GM23338 (cell line): ENCODE measurements at places on chromosomes 5 and 9. TPM values are rescaled to one million over a fixed set of nuclear protein-coding genes. Genes with fewer than 3 reads are reported as not detected.

The SLC46A2 gene
- total RNA-seq, result not detected in 2 replicates

- no peak for DNase-seq
Measured at GRCh38 chr5:124773315-124774311, 27.2 kb upstream of the ZNF608 start.

DNA sequence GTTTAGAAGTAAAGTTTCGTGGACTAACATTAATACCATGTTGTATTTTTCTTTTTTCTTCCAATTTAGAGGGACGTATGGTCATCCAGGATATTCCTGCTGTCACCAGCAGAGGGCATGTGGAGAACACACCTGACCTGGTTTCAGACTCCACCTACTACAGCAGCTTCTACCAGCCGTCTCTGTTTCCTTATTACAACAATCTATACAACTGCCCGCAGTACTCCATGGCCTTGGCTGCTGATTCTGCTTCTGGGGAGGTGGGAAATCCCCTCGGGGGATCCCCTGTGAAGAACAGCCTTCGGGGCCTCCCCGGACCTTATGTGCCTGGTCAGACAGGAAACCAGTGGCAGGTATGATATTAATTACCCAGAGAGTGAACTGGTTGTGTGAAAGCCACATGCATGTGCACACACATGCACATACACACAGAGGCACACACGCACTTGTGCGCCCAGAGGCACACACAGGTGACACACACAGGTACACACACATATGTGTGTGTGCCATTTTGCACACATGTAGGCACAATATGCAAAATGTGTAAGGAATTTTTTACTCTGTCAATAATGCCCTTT lies 52.4 kb downstream of the DMRT1 start:
- peak; percentile 81 for DNase-seq

The CD274 gene
- total RNA-seq, result not detected in 2 replicates

The THBS4 gene
- total RNA-seq, result 13.7 and 23.2 TPM in 2 replicates

GRCh38 chr5:171537923-171538537 lies 118.6 kb downstream of the FGF18 start:
- DNase-seq, result no peak

The UBE2QL1 gene
- 0.82 and 0.83 TPM in 2 replicates for total RNA-seq

DNA sequence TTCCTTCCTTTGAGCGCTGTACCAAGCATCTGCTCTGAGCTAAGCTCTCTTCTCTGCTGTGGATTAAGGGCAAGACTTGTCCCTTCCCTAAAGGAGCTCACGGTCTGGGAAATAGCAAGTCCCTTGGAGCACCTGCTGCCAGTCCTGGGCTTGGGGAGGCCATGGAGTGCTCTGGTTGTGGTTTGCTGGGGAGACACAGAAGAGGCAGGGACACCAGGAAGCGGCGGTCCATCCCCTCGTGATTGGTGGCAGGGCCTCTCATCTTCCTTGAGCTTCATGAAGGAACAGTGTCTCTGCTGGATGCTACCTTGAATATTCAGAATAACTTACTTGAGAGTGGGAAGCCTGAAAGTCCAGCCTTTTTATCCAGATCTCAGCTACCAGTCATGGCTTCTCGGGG lies 35.3 kb downstream of the COL5A1 start:
- DNase-seq, result no peak

- DNase-seq, result no peak
Measured at GRCh38 chr5:100550531-100551051, 15.4 kb downstream of the FAM174A start.

DNA sequence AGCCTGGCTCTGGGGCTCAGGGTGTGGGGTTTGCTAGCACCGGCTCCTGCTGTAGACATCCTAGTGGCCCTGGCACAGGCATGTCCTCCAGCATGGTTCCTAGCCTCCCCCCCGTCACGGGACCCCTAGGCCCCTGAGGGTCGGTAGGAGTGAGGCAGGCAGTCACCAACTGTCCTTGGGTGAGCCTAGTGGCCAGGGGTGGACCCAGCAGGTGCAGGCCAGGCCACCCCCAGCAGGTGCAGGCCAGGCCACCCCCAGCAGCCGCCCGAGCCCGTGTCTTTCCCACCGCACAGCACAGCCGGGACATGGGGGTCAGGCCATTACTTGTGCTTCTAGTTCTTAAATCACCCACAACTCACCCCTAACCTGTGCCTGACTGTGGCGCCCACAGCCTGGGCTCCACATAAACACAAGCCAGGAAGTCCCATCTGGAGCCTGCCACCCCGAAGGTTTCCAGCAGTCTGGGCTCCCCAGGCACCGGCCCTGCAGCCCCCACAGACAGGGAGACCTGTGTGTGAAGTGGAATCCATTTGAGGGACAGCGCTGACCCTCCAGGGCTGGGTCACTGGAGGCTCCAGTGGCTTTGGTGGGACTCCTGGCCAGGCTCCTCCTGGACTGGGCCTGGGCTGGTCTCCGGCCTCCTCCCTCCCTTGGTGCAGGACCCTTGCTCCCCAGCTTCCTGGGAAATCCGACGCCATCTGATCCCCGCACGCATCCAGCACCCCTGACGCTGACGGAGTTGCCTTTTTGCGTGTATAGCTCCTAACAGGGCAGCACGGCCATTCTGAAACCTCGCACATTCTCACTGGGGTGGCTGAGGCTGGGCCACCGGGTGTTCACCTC lies 114.1 kb upstream of the LPCAT1 start:
- no peak for DNase-seq

DNA sequence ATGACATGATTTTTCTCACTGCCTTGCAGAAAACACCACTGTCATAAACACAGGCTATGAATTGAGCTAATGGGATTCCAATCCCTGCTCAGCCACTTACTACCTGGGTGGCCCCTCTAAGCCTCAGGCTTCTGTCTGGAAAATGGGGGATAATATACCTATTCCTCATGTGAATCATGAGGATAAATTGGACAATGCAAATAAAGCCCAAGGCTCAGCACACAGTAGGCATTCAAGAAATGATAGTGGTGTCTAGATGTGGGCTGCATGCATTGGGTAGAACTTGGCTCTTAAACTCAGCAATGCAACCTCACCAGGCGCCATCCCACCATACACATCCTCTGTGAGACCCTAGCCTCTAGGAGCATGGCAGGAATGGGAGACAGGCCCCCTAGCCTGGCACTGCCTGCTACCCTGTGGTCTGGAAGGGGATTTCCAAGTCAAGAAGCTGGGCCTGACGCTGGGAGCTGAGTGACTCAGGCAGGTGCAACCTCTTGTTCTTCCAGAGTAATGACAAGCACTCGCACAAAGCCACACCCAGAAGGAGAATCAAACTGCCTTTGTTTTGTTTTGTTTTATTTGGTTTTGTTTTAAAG lies 2.3 kb upstream of the TNIP1 start:
- DNase-seq, result no peak

DNA sequence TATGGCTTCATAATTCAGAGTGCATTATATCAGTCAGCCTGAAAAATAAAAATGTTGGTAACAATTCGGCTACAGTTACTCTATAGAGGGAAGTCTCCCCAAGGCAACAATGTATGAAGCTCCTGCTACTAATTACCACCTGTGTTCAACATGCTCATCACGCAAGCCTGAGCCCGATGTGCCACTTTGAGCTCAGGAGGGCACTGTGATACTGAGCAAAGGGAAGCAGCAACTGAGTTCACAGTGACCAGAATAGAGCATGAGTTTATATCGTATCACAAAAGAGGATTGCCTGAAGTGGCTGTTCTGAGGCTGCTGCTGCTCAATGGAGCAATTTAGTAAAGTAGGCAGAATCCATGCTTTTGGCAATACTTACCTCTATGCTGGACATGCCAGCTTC lies 202.0 kb upstream of the HAPLN1 start:
- no peak for DNase-seq

The CBY3 gene
- total RNA-seq, result 0.52 and 2.3 TPM in 2 replicates

The SKIC3 gene
- total RNA-seq, result 65.3 and 75.1 TPM in 2 replicates

The PCDHB4 gene
- total RNA-seq, result 1.7 and 2.7 TPM in 2 replicates

DNA sequence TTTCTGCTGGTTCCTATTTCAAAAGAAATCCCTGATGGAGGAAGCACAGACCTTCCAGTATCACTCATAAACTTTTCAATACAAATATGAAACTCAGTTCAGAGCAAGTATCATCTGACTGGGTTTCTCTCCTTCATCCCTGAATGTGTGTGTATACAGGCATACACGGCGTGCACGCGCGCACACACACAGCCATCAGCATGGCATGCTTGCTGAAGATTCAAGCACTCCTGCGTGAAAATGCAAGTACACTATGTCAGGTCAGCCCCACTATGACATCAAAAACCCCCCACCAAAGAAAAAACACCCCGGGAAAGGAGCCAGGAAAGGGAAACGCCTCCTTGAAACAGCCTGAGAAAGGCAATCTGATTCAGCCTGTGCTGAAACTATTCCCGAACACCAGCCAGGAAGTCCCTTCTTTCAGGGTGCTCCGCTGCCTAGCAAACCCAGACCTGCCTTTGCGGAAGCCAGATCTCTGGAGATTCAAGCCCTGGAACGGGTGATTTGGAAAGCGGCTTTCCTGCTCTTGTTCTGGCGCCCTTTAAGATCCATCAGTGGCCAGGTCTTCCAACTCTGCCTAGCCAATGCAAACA lies 831 bp downstream of the KLHL3 start:
- peak; percentile 62 for DNase-seq
